GM04503 (cell line): ENCODE measurements at places on chromosomes 12 and 14.

- no peak for DNase-seq
Measured at GRCh38 chr12:100391856-100392255, 35.0 kb downstream of the SLC17A8 start.

GRCh38 chr12:67772267-67773169, 124.0 kb downstream of the DYRK2 start:
- no peak for DNase-seq

GRCh38 chr12:46486588-46486987, 114.0 kb upstream of the SLC38A2 start:
- no peak for DNase-seq

DNA sequence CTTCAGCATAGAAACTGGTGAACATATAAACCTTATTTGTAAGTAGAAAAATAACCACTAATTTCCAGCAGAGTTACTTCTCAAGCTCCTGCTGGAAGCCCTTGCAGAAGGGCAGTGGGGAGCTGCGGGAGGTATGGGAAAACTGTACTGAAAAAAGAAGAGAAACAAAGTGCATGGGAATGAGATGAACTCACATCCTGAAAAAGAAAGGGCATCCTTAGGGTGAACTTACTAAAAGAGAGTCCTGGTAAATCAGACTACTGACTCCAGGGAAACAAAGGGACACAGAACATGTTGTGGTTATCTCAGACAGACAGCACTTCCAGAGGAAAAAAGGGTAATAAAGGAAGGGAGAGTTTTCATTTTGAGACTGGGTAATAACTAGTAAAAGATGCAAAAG, 515.1 kb downstream of the RPL10L start:
- no peak for DNase-seq

DNA sequence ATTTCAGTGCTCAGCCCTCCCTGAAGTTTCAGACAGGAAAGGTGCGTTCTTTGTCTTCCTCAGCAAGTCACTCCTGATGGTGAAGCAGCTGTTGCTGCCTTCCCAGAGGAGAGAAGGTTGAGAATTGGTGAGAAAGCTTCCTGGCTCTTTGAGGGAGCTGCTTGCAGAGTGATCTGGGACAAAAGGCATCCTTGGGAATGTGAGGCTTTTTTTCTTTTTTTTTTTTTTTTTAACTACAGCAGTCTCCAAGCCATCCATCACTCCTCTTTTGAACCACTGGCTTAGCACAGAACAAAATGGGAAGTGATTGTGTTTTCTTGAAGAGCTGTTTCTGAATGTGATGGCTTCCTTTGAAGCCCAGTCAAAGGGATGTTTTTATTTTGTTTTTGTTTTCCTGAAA, 120.4 kb upstream of the LRIG3 start:
- DNase-seq = peak; percentile 87
